Colonic mucosa (tissue), 4 donors: ENCODE measurements at places on chromosomes 6 and 20. TPM values are rescaled to one million over a fixed set of nuclear protein-coding genes. Genes with fewer than 3 reads are reported as not detected.

GRCh38 chr6:39050453-39051112 is 2.0 kb downstream of the GLP1R start:
- no peaks in the 10 kb centered on the region for H3K36me3 ChIP-seq
- no peaks in the 10 kb centered on the region for H3K4me1 ChIP-seq
- H3K27ac ChIP-seq: no peak overlapping the region
- H3K27me3 ChIP-seq: peaks cover 16% of the 10 kb centered on the region
- no peak overlapping the region for H3K4me3 ChIP-seq

GRCh38 chr6:1860756-1861348 is 251.1 kb downstream of the FOXC1 start:
- DNase-seq: no peak
- H3K36me3 ChIP-seq: no peaks in the 10 kb centered on the region
- no peaks in the 10 kb centered on the region for H3K27me3 ChIP-seq
- no peaks in the 10 kb centered on the region for H3K4me1 ChIP-seq
- no peak overlapping the region for H3K4me3 ChIP-seq

Gene RIMS1
- 0.56 TPM for total RNA-seq

DNA sequence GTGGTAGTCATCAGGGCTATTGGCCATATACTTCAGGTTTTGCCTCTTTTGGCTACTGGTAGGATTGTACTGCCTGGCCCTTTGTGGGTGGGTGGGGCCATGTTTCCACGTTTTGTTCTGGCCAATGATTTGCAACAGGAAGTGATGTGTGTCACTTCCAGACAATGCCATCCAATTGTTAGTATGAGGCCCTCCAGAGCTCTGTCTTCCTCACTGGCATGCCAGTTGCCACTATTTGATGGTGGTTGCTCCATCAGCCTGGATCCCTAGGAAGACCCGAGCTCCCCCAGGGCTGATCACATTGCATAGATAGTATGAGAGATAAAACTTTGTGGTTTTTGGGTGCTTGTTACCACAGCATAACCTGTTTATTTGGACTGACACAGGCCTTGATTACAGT is 7.7 kb upstream of the LRRN4 start:
- H3K27ac ChIP-seq: no peak overlapping the region
- no peak for DNase-seq
- no peaks in the 10 kb centered on the region for H3K36me3 ChIP-seq
- no peaks in the 10 kb centered on the region for H3K4me1 ChIP-seq
- H3K27me3 ChIP-seq: no peaks in the 10 kb centered on the region

Gene BAG2
- total RNA-seq: 1.8 TPM

DNA sequence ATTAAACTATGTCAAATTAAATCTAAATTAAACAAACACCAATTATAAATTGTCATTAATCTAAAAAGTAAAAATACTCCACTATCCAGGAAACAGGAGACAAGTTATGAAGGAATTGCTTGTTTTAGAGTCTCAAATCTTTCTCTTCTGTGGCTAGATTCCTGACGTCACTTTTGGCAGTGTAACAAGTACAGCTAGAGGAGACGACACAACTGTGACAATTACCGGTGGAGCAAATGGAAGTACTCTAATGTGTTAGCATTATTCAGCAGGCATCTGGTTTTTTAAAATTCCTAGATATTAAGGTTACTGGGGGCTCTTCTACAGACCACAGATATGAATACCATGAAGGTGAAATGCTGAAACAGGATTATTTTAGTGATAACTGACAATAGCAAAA is 1042.7 kb downstream of the EPHA7 start:
- no peaks in the 10 kb centered on the region for H3K27me3 ChIP-seq
- H3K36me3 ChIP-seq: no peaks in the 10 kb centered on the region
- no peak overlapping the region for H3K4me3 ChIP-seq

DNA sequence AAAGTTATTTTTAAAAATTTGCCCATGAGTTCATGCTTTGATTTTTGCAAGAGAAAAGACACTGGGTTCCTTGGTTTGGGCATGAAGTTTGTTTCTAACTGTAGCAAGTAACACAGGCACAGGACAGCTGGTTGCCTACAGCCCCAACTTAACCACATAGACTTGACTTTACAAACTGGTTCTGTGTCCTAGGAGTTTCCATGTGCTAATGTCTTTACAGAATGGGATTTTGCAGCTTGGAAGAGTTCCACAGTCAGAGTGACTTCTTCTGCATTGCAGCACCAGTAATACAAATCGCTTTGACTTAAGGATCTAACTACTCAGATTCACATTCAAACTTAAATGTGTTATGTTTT is 44.3 kb downstream of the OR2B2 start:
- DNase-seq: no peak
- H3K36me3 ChIP-seq: no peaks in the 10 kb centered on the region
- H3K27ac ChIP-seq: no peak overlapping the region
- no peaks in the 10 kb centered on the region for H3K27me3 ChIP-seq

GRCh38 chr20:2751878-2752566 is 48.4 kb downstream of the CPXM1 start:
- peak overlapping the region; percentile 45 for H3K4me3 ChIP-seq
- H3K27ac ChIP-seq: peak overlapping the region; percentile 53
- DNase-seq: no peak
- H3K4me1 ChIP-seq: peaks cover 7% of the 10 kb centered on the region
- H3K27me3 ChIP-seq: peaks cover 14% of the 10 kb centered on the region
- H3K36me3 ChIP-seq: no peaks in the 10 kb centered on the region

DNA sequence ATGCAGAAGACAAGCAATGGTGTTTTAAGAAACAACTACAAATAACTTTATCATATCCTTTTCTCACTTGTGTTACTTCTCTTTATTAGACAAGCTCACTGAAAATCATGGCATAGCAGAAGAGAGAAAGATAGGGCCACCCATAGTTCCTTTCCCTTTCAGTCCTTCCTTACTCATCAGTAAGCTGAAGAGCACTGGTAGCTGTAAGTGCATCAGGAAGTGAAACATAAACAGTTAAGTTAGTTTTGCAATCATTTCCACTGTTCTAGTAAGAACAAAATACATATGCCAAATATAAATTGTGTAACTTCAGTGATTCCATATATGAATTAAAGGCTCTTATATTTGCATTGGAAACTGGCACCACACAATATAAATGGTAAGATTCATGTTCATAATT is 220.1 kb downstream of the HACE1 start:
- no peak overlapping the region for H3K27ac ChIP-seq
- DNase-seq: no peak
- H3K27me3 ChIP-seq: no peaks in the 10 kb centered on the region
- no peaks in the 10 kb centered on the region for H3K4me1 ChIP-seq
- H3K4me3 ChIP-seq: no peak overlapping the region

Gene MOG
- total RNA-seq: not detected

GRCh38 chr6:52666071-52666470 is 4.8 kb upstream of the TMEM14A start:
- no peaks in the 10 kb centered on the region for H3K36me3 ChIP-seq
- H3K27ac ChIP-seq: no peak overlapping the region
- DNase-seq: no peak
- no peaks in the 10 kb centered on the region for H3K27me3 ChIP-seq
- peaks cover 7% of the 10 kb centered on the region for H3K4me1 ChIP-seq
- H3K4me3 ChIP-seq: no peak overlapping the region

DNA sequence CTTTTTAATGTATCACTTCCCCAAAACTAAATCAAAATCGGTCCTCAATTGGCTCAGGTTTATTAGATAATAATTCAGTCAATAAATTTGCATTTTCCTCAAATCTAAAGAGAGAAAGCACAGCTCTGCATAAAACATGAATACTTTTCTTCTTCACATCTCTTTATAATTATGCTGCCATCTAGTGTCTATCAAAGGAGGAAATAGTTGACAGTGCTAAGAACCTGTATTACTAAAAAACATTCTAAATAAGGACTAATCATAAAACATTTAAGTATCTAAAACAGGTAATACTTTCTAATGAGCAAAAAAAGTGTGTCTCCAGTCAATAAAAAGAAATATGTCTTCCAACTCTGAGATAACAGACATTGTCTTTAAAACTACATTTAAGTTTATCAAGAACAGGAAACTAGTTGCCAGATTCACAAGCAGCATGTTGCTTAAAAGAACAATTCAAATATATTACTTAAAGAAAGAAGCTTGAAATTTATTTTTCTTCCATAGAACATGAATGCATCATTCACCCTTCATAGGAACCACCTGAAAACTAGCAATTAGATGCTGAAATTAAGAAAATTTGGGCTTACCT is 56.5 kb upstream of the DST start:
- DNase-seq: no peak
- no peaks in the 10 kb centered on the region for H3K4me1 ChIP-seq
- H3K4me3 ChIP-seq: no peak overlapping the region
- no peaks in the 10 kb centered on the region for H3K36me3 ChIP-seq
- no peaks in the 10 kb centered on the region for H3K27me3 ChIP-seq

Gene SLC17A3
- total RNA-seq: not detected

- H3K27me3 ChIP-seq: no peaks in the 10 kb centered on the region
- H3K4me1 ChIP-seq: no peaks in the 10 kb centered on the region
- no peak overlapping the region for H3K27ac ChIP-seq
- DNase-seq: no peak
These were observed 219.6 kb upstream of the CHD6 start for GRCh38 chr20:41837669-41838224.

- no peak overlapping the region for H3K27ac ChIP-seq
- no peak for DNase-seq
- H3K4me3 ChIP-seq: no peak overlapping the region
- H3K4me1 ChIP-seq: peaks cover 5% of the 10 kb centered on the region
- peaks cover 30% of the 10 kb centered on the region for H3K27me3 ChIP-seq
- H3K36me3 ChIP-seq: no peaks in the 10 kb centered on the region
These were observed 4.9 kb downstream of the RGS17 start for GRCh38 chr6:153126218-153126617.

Gene DCDC2
- 3.3 TPM for total RNA-seq

Gene LRP11
- 39.4 TPM for total RNA-seq

- H3K27ac ChIP-seq: no peak overlapping the region
- no peaks in the 10 kb centered on the region for H3K36me3 ChIP-seq
- no peaks in the 10 kb centered on the region for H3K27me3 ChIP-seq
- no peak for DNase-seq
- H3K4me1 ChIP-seq: no peaks in the 10 kb centered on the region
- no peak overlapping the region for H3K4me3 ChIP-seq
These were observed 4.7 kb upstream of the SPAG4 start for GRCh38 chr20:35610833-35611427.

DNA sequence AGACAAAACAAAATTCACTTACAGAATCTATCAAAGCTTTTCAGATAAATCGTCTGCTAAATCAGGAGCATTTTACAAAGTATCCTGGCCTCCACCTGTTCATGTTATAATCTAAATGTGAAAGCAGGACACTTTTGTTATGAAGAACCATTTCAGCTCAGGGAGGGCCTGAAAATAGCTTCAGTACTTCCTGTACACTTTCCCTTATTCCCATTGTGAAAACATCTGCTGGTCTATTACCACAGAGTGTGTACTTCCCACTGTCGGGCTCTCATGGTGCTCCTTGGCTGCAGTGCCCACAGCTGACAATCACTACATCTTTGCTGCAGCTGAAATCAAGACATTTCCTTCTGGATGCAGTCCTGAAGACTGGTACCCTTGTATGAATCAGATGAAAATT is 128.1 kb downstream of the OPRM1 start:
- H3K4me3 ChIP-seq: no peak overlapping the region
- no peak for DNase-seq
- no peak overlapping the region for H3K27ac ChIP-seq
- H3K4me1 ChIP-seq: no peaks in the 10 kb centered on the region

GRCh38 chr6:102398788-102399390 is 1005.4 kb downstream of the GRIK2 start:
- no peak overlapping the region for H3K27ac ChIP-seq
- H3K27me3 ChIP-seq: no peaks in the 10 kb centered on the region
- no peak overlapping the region for H3K4me3 ChIP-seq
- no peak for DNase-seq
- no peaks in the 10 kb centered on the region for H3K36me3 ChIP-seq
- H3K4me1 ChIP-seq: no peaks in the 10 kb centered on the region

GRCh38 chr6:136740050-136740974 is 52.0 kb downstream of the MAP3K5 start:
- no peaks in the 10 kb centered on the region for H3K4me1 ChIP-seq
- no peak overlapping the region for H3K4me3 ChIP-seq
- no peak overlapping the region for H3K27ac ChIP-seq
- DNase-seq: peak; percentile 8

DNA sequence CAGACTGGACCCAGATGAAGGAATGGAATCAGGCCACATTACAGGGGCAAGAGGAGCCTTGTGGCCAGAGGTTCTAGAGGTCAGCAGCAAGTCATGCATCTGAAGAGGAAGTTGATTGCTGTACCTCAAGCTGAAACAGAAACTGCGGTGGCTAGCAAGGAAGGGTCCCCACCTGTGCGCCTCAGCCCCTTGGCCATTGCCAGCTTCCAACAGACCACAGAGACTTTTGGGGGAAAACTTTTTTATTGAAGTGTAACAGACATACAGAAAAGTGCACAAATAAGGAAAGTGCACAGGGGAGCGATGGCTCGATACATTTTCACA is 26.8 kb upstream of the SLC9A8 start:
- H3K36me3 ChIP-seq: no peaks in the 10 kb centered on the region

GRCh38 chr6:150765067-150765764 is 100.3 kb upstream of the MTHFD1L start:
- no peak for DNase-seq
- H3K27ac ChIP-seq: no peak overlapping the region
- H3K36me3 ChIP-seq: no peaks in the 10 kb centered on the region
- H3K27me3 ChIP-seq: no peaks in the 10 kb centered on the region

Gene TRAPPC3L
- total RNA-seq: not detected

DNA sequence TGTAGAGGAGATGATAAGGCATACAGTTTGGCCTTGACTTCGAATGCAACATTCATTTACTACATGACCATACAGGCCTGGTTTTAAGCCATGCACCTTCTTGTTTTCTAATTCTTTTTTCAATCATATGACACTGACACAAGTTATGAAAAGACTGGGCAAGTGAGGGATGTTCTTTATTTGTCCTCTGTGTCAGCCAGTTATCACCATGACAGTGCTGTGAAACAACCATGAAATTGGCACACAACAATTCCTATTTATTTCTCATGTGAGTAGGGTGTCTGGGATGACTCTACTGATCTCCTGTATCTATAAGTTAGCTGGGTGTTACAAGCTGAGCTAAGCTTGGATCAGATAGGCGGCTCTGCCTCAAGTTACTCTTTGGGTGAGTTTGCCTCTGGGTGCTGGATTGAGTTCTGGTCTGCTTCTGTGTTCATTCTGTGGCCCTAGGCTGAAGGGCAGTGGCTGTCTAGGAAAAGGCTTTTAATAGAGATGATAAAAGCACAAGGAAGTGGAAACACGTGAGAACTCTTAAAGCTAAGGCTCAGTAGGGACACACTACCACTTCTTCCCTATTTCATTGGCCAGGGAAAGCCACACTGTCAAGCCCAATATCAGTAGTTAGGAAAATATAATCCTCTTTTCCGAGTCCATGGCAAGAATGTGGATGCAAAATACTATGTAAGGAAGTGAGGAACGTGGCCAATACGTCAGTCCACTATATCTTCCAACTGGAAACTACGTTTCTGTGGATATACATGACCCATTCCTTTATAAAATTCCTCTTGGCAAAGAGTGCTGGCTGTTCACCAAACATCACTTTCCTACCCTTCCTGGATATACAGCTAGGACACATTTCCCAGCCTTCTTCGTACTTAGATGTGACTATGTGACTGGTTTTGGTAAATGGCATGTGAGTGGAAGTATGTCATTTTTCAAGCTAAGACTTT is 126.2 kb upstream of the RNF24 start:
- no peaks in the 10 kb centered on the region for H3K4me1 ChIP-seq
- H3K4me3 ChIP-seq: no peak overlapping the region
- no peak for DNase-seq
- no peaks in the 10 kb centered on the region for H3K36me3 ChIP-seq
- H3K27me3 ChIP-seq: no peaks in the 10 kb centered on the region

Gene GLP1R
- not detected for total RNA-seq

Gene WFDC12
- total RNA-seq: not detected

GRCh38 chr6:82144852-82145340 is 102.6 kb downstream of the IBTK start:
- H3K36me3 ChIP-seq: no peaks in the 10 kb centered on the region
- no peak for DNase-seq
- H3K4me3 ChIP-seq: no peak overlapping the region
